ENCODE measurements at places on chromosomes 2 and 18.
A peak's percentile ranks its signal among the peaks of the same experiment; 100 is the strongest.

DNA sequence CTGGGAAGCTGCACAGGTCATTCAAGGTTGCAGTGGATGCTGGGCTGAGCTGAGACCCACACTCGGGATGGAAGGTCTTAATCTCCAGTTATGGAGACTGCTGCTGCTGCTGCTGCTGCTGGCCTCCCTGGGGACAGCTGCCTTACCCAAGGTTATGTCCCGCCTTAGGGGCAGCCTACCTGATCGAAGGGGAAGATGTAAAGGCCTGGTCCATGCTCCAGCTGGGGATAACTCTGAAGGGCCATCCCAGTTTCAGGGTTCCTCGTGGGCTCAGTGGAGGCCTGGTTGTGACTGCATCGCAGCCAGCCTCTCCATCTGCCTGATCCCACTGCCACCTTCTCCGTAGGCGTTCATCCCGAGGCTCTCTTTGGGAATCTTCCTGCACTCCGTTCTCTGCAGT lies 33.0 kb downstream of the RHOB start:
- no peak for DNase-seq

GRCh38 chr2:234954551-234954992 lies 2.8 kb downstream of the SH3BP4 start:
- no peak for DNase-seq

- DNase-seq: no peak
Observed at GRCh38 chr2:25788457-25788856, 89.8 kb downstream of the ASXL2 start.

DNA sequence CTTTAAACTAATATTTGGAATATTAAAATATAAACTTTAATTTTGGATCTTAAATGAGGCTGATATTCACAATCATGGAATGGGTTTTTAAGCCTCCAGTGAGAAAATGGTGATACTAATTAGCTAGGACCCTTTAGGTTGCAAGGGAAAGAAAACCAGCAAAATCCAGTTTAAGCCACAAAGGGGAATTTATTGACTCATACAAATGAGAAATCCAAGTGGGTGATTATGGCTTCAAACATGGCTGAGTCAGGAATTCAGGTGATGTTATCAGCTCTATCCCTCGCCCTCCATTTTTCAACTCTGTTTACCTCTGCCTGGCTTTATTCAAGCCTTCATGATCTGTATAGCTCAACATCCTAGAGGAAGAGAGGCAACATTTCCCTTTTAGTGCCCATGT lies 75.3 kb upstream of the DLX2 start:
- DNase-seq: no peak

- DNase-seq: no peak
Observed at GRCh38 chr2:12006850-12007249, 260.4 kb downstream of the LPIN1 start.

- no peak for DNase-seq
Observed at GRCh38 chr2:110871637-110872036, 139.3 kb downstream of the ACOXL start.

- no peak for DNase-seq
Observed at GRCh38 chr2:2805263-2805662, 474.2 kb upstream of the MYT1L start.

- DNase-seq: no peak
Observed at GRCh38 chr2:239939736-239940483, 85.2 kb downstream of the NDUFA10 start.

- DNase-seq: no peak
Observed at GRCh38 chr18:24695168-24695567, 234.7 kb downstream of the HRH4 start.

- DNase-seq: no peak
Observed at GRCh38 chr18:58161659-58162058, 117.6 kb downstream of the NEDD4L start.

DNA sequence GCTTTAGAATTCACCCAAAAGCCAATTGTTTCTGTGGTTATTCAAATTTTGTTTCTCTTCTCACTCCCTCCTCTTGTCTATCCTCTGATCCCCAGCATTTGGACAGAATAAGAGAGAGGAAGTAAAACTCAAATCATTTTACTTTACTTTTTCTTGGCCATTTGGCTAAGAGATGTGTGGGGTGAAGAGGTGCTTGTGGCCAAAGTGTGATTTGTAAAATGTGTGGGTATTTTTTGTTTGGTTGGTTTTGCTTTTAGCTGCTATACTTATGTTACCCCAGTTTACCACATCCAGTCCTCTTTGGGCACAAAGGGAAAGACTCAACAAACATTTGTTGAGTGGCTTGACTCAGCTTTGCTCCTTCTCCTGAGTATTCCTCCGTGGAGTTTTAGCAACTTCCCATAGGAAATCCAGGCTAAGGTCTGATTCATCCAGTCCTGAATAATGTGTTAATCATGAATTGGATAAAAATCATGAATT lies 109.1 kb upstream of the CYP1B1 start:
- no peak for DNase-seq

DNA sequence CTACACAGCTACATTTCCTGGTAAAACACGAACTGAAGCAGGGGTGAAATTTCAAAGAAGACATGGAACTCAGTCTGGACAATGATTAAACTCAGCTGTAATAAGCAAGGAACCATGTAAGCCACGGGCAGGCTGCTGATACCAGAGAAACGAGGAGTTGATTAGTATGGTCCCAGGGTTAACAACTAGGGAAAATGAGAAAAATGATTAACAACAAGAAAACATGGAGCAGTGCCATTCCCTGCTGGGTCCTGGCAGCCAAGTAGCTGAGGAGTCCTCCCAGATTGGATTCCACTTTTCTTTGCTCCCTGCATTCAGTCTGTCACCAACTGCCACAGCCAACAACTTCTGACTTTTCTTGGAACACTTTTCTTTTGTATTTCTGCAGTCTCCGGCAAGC lies 517.0 kb upstream of the KLHL29 start:
- no peak for DNase-seq

DNA sequence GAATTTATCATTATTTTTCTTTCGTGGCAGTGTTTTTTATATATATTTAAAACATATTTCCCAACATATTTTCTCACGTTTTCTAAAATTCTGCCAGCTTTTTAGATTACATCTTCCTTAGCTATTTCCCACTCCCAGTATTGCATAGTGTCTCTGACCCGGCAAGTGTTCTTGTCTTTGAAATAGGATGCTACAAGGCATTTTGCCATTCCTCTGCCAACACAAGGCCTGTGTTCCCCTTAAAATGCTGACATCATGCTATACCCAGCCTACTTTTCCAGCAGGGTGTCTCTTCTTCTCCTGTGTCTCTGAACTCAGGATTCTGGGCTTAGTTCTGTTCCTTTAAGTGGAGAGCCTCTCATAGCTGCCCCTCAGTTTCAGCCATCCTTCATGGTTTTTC lies 115.2 kb downstream of the DIS3L2 start:
- no peak for DNase-seq

- peak; percentile 26 for DNase-seq
Observed at GRCh38 chr2:152200565-152201465, 25.3 kb upstream of the STAM2 start.

DNA sequence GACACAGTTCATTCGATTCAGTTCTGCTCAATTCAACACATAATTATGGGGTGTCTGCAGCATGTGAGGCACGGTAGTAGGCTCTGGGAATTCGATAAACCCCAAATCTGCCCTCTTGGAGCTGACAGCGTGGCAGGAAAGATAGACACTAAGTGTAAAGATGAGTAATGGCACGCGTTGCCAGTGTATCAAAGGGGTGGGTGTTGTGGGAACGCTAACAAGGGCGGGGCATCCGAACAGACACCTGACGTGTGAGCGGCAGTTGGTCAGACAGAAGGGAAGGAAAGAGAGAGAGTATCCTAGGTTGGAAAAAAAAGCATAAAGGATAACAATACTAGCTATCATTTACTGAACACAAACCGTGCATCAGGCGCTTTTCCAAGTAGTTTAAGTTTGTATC lies 125.7 kb upstream of the HAAO start:
- no peak for DNase-seq

DNA sequence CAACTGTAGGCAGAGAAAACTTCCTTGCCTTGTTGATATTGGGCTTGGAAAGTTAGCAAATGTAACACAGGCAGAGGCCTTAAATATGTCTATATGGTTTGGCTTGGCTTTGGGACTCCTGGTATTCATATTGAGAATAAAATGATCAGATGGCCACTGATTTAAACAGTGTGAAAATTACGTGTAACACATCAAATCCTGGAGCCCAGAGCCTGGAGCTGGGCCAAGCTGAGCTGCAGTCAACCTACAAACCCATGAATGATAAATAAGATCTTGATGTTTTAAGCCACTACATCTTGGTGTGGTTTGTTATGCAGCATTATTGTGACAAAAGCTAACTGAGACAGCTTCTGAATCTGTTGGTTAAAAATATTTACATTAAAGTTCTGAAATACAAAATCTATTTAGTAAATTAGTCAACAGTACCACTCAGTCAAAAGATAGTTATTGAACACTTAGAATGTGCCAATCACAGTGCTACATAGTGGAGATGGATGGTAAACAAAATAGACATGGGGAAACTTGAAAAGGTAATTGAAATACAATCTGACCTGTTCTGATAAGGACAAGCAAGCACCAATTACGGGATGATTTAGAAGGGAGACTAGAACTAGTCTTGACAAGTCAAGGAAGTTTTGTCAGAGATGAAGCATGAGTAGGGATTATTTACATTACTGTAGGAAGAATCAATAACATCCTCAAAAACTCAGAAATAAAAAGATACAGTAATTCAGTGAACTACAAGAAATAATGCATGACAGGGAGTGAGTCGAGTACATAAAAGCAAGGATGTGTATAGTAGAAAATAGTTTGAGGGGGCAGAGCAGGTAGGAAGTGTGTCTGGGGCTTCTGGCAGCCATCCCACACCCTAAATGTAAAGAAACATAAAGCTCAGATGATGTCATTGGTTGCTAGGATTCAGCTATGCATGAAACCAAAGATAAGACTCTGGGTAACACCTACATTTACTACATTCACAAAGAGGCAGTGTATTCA lies 157.7 kb downstream of the HNMT start:
- DNase-seq: no peak

GRCh38 chr2:54428108-54428831 lies 27.9 kb upstream of the SPTBN1 start:
- no peak for DNase-seq

GRCh38 chr2:218557941-218558340 lies 10.2 kb downstream of the USP37 start:
- no peak for DNase-seq

- DNase-seq: no peak
Observed at GRCh38 chr2:42211291-42211690, 42.1 kb downstream of the EML4 start.

DNA sequence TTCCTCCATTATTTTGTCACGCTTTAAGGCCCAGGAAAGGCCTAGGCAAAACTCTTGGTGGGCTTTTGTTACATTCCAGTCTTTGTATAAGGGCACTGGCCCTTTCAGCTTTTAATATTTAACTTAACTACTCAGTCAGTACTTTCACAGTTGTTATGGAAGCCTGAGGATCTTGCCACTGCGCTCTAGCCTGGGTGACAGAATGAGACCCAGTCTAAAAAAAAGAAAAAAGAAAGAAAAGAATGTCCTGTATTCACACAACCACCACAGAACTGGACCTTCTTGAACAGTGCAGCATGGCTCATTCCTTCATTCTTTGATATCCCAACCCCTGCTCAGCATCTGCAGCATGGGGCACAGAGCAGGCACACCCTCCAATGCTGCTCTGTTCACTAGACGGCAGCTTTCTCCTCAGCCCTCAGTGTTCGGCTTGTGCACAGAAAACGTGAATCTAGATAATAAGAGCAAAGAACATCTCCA lies 93.4 kb upstream of the MSH2 start:
- DNase-seq: no peak

- no peak for DNase-seq
Observed at GRCh38 chr18:13379930-13380690, 161.6 kb downstream of the LDLRAD4 start.

DNA sequence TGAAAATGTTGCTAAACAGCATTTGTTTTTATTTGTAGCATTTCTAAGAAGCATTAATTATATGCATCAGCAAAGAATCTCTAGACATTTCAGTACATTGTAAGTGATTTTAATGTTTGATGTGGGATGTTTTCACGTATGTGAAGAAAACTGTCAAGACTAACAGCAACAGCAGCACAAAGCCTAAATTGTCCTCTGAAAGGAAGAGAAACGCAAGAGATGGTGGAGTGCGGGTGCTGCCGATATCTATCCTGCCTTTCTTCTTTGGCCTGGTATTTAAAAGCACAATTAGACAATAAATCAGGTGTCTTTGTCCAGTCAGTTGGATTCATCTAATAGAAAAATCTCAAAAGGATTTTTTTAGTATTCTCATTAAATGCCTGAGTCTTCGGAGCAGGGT lies 3.1 kb downstream of the TWIST2 start:
- no peak for DNase-seq

DNA sequence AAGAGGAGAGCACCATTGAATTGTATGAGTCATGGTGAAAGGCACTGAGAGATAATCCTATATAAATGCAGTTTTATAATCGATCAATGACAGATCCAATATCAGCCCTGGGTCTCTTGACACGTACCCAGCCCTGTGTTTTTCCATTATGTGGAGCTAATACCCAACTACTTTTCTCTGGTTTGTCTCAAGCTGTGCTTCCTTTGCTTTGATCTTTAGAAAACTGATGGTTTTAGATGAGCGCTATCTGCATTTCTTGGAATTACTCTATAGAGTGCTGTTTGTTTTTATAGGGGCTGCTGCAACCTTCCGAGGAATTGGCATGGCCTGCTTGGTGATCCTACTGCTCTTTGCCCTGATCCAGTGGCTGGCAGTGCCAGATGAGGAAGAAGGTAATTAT lies 45.0 kb downstream of the NEMP2 start:
- DNase-seq: no peak

- DNase-seq: no peak
Observed at GRCh38 chr2:221135699-221136098, 436.4 kb downstream of the EPHA4 start.

DNA sequence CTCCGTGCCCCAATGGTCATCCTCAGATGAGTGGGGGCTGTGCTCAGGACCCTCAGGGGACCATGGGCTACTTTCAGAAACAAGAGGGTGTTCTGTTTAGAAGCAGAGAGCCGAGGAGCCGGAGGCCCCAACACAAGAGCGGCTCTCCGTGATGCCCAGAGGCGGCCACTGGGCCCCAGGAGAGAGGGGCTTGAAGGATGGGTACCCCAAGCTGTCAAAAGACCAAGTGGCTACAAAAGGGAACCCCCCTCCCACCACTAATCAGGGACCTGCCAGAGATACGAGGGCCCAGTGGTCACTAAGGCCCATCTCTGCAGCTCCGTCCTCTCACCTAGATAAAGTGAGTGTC lies 93.6 kb downstream of the HDAC4 start:
- no peak for DNase-seq

DNA sequence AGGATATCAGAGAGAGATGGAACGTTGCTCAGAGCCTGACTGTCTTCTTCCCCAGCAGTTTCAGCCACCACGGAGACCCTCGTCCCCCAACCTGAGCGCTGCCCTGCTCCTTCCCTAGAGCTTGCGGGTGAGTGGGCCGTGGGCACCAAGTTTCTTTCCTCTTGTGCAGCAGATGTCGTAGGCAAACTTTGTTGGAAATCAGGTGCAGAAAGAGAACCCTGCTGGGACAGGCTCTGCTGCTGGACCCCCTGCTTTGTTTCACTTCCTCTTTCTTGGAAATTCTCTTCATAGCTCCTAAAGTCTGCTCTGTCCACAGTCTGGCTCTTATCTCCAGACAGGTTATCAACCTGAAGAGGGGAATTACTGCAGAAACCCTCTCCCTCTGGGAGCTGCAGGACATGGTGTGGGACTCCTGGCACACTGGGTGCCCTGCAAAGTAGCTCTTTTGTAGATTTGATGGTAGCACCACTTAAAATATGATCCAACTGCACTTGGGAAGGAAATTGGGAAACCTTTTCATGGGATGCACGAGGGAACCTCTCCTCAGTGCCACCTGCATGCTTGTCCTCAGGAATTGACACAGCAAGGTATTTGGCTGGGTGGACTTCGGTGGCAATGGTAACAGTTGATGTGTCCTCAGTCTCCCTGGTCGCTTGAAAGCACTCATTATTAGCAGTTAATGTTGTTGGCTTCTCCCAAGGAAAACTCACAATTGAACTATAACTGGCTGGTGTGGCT lies 92.2 kb downstream of the ALPK2 start:
- no peak for DNase-seq

All from GOT3 (cell line).